ENCODE measurements at places on chromosomes 3 and 15.

GRCh38 chr15:33411596-33412540 is 101.1 kb downstream of the RYR3 start:
- DNase-seq: no peak

DNA sequence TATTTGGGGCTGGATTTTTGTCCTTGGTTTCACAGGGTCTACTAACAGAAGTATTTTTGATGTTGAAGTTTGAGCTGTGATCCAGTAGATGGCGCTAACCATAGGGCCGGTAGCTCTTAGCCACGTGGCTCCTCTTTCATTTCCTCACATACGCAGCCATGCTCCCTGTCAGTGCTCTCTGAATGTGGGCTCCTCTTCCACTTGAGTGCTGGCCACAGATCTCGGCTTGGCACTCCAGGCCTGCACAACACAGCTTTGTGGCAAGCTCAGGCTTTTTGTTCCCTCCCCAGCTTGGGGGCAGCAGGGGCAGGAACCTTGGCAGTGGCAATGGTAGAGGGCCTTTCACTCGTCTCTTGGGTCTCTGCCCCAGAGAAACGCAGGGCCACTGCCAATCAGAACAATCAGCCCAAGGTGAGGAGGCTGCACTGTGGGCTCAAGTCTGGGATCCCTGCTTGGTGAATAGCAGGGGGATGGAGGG is 18.6 kb upstream of the DNAAF4 start:
- peak; percentile 75 for DNase-seq

GRCh38 chr3:60215946-60216345 is 1035.3 kb downstream of the FHIT start:
- DNase-seq: no peak

DNA sequence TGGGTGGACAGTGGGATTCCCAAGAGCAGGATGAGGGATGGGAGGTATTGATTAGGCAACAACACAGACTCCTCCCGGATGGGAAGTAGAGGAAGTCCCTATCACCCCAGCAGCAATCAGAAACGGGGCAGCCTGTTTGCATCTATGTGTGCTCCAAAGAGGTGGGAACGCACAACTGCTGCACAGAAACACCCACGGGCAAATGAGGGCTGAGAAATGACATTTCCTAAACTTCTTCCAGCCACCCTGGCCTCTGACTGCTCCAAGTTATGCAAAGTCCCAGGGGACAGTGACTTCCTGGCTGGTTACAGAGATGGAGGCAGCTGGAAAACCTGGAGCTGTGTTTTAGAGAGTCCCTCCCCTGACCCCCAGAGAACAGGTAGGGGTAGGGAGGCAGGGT is 42.6 kb downstream of the HCN4 start:
- DNase-seq: no peak

DNA sequence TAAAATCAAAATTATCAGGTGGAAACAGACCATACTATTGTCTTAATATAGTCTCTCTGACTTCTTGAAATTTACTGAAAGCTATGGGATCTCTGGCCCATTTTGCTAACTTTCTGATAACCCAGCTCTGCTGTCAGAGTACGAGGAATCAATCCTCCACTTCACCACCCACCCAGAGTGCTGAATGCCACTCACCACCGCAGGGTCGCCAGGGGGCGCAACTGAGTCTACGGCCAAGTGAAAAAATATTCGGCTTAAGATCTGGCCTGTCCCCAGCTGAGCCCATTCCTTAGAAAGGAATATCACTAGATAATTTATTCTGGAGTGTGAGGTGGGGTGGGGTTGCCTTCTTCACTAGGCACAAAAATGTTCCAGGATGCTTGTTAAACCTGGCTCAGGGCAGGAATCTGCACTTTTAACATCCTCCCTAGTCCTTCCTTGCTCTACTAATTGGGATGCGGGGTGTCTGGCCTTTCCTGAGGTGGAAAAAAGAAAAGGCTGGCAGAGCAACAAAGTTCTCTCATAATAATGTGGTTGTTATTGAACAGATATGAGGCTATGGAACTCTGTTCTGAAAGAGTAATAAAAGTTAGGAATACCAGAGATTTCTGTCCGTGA is 520.6 kb downstream of the MFSD1 start:
- DNase-seq: peak; percentile 11

GRCh38 chr3:101509811-101510210 is 3.2 kb downstream of the SENP7 start:
- no peak for DNase-seq

DNA sequence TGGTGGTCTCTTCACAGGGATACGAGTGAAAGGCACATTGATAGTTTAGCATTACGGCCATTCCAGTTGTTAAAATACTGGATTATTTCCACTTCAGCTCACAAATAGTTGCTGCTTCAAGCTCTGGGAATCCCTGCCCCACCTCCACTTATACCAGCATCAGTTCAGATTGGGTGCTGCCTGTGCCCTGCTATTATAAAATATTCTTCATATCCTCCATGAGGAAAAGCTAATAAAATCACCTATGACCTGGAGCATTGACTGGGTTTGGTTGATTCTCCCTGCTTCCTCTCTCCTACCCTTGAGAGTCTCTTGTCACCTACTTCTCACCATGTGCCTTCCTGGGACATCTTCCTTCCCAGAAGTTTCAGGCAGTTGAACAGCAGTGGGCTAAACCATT is 529.0 kb downstream of the MCTP2 start:
- no peak for DNase-seq

- no peak for DNase-seq
Observed at GRCh38 chr3:13515786-13516759, 32.9 kb upstream of the FBLN2 start.

GRCh38 chr15:42324308-42324707 is 35.0 kb upstream of the CAPN3 start:
- no peak for DNase-seq

DNA sequence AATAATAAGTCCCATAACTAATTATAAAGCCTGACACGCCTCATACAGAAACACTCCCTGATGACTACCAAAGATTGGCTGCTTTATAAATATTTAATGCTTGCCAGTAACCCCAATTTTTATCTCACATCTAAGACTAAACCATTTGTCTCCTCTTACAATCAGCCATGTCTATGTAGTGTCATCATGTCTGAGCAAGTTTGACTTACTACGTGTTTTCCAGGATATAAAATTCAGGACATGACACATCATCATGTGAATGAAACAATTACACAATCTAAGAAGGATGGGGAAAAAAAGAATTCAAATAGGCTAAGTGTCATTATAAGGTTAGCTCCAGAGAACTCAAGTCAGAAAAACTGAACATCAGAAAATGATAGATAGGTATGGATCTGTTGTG is 208.7 kb downstream of the MECOM start:
- no peak for DNase-seq

Measured in OCI-LY7 (cell line).